ENCODE measurements at places on chromosomes 3 and 15.

GRCh38 chr3:100710261-100710968 lies 1.1 kb downstream of the TFG start:
- no peak for DNase-seq

- no peak for DNase-seq
Observed at GRCh38 chr3:16802389-16802788, 82.4 kb upstream of the PLCL2 start.

DNA sequence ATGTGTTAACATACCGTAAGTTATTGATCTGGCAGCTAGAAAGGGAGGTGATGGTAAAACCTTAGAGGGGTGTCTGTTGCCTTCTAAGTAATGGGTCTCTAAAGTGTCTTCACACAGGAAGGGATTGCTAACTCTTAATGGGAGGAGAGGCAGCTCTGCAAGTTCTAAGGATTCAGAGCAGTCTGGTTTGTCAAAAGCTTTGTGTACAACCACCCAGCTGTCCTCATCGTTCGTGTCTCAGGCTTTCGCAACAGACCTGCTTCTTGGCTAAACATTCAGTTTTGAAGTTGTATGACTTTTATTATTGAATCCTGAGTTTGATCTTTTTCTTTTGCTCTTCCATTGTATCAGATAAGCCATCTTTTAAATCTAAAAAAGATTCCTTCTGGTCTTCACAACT lies 404.9 kb downstream of the SQOR start:
- DNase-seq = no peak

DNA sequence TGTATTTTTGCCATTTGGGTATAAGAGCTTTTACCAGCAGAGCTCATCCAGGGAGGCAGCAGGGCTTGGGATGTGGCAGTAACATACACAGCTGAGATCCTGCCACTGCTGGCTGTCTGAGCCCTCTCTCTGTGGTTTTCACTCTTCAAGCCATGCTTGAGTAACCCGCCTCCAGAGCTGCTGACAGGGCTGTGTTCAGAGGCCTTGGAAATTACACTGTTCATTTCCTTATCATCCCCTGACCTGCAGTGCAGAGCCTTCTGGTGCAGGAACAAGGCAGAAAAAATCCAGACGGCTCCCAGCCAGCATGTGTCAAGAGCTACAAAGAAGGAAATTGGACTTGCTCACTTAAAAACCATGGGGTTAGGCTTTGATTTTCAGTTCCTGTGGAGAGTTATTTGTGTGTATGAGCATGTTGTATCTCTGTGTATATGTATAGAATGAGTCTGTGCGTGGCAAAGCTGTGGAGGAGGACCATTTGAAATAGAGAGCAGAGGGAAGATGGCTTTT lies 47.0 kb downstream of the ZNF609 start:
- no peak for DNase-seq

DNA sequence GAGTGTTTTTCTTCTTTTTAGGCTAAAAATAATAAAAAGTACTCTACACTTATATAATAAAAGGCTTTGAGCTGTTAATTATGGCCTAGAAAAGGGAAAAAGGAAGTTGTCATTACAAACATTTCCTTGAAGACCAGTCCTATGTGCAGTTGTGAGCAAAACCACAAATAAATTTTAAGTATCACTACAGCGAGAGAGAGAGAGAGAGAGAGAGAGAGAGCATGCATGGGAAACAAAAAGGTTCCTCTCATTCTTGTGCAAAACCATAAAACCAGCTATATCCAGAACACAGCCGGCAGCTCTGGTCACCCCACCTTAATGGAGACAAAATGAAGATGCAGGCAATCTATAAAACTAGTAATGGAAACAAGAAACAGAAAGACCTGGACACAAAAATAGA lies 33.6 kb downstream of the HEG1 start:
- no peak for DNase-seq

DNA sequence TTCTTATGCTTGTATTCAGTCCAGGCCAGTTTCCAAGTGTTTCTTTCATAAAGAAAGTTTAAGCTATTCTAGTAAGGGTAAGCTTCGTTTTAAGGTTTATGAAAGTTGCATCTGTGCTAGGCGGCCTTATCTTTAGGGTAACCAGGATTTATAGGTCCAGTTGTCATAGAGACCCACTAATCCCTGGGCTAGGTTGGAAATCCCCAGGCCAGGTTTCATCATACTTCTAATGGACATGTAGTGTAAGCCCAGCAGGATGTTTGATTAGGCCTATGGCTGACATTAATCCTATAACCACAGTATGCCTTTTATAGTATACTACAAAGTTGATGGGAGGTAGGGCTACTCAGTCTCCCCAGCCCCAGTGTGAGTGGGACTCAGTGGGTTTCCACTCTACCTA lies 312.4 kb downstream of the CACNA2D3 start:
- DNase-seq = no peak

DNA sequence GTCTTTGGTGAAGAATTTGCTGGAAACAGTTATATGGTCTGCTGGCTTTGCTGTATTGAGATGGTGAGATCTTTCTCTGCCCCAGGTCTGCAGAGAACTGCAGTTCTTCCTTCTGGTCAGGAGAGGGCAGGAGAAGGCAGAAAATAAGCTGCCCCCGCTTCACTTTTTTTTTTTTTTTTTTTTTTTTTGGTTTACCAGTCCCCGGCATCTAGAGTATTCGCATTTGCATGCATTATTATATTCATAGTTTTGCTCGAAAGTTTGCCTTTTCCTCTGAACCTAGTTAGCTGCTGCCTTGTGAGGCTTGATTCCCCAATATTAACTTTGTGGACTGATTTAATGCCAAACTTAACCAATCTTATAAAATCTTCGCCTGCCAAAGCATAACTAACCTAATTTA lies 10.6 kb upstream of the PARL start:
- DNase-seq = no peak

GRCh38 chr3:6714962-6715361 lies 146.0 kb upstream of the GRM7 start:
- no peak for DNase-seq

DNA sequence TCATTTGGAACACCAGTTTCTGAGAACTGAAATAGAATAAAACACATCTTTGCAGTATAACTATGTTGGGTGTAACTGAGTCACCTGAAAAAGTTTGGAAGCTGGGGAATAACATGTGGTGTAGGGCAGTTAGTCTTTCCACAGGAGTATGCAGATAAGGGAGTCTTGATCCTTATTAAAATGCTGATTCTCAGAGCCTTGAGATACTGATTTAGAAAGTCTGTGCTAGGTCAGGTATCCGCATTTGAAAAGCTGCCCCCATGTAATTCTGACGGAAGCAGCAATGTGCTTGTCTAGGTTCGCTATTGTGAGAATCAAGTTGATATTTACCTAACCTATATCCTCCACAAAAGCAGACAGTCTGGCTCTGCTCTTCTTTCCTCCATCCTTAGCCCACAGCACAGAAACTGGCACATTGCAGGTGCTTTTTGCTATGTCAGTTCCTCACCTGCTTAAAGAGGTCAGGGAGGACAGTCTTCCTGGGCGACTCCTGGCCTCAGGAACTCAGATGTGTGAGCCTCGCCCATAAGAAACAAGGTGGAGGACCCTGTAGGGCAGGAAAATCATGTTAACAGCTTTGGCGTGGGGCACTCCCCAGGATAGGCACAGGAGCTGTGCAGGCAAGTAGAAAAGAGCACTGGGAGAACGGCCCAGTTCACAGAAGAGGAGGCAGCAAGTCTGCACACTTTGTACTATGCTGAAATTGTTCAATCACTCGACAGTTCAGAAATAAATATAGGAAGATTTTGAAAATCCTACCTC lies 27.6 kb upstream of the SRPRB start:
- no peak for DNase-seq

- no peak for DNase-seq
Observed at GRCh38 chr3:9730657-9731205, 804 bp upstream of the BRPF1 start.

- DNase-seq = no peak
Observed at GRCh38 chr15:73812806-73813465, 59.8 kb upstream of the INSYN1 start.

DNA sequence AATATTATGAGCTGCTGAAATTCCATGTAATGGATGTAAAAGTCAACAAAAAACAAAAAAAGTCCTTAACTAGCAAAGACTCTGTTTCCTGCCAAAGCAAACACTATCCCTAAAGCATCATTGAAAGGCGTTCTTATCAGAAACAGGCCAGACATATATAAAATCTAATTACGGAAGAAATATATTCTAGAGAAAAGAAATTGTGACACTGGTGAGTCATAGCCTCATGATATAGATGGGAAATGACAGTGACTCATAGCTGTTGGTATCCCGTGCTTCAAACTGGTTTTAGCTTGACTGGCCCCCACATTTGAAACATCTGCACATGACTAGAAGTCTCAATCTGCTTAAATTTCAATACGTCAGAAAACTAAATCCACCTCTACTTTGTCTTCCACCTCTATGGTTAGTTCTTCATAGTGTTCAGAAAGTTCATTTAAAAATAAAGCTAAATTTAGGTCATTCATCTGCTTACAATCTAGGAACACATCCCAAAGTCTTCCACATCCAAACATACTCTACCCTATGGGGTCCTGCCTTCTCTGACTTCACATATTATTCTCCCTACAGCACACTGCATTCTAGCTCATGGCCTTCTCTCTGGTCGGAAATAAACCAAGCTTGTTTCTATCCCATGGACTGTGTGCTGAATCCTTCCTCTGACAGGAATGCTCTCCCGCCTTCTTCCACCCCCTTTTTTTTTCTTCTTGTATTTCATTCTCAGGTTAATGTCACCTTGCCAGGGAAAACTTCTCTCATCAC lies 456.3 kb upstream of the ARRDC4 start:
- DNase-seq = no peak

DNA sequence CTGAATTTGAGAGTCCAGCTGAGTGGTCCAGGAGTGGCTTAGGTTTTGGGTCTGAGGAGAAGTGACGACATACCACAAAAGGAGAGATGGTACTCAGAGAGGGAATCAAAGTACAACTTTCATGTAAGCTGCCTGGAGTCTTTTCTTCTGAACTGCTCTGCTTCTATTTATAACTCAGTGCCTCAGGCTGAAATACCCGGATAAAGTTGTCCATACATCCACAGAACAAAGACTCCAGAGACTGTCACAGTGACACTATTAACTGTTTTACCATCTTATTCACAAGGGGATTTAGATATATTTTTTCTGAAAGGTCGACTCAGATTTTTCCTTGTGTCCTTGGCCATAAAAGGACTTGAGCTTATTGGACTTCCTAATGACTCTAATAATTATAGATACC lies 264.3 kb upstream of the DNAJC19 start:
- DNase-seq = no peak

- DNase-seq = no peak
Observed at GRCh38 chr15:62021991-62022600, 38.2 kb downstream of the VPS13C start.

DNA sequence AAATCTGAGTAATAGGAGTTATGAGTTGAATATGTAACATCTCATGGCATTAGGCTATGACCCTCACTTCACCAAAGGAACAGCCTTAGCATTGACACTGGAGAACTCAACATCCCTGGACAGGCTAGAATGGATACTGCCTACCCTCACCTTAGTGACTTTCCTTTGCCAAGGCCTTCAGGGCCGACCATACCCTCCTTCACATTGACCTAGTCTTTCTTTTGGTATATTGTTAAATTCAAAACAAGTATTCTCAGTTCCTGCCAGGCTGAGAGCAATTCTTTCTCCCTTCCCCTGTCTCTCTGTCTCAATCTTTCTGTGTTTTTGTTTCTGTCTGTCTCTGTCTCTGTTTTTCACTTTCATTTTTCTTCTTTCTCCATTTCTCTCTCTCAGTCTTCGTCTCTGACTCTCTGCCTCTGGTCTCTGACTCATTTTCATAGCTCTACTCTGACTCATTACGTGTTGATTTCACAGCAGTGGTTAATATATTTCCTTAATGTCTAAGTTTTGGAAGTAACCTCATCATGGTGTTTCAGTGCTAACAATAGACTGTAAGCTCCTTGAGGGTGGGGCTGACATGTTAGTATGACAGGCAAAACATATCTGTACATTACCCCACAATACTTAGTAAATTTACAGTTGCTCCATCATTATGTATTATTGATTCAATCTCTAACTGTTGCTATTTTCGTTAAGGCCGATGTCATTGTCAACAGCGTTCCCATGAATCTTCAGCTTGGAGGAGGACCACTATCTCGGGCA lies 32.5 kb downstream of the PARP15 start:
- no peak for DNase-seq

GRCh38 chr3:97148931-97149330 lies 334.5 kb downstream of the EPHA6 start:
- no peak for DNase-seq

GRCh38 chr3:138943724-138944653 lies 2.9 kb downstream of the FOXL2 start:
- DNase-seq = no peak

DNA sequence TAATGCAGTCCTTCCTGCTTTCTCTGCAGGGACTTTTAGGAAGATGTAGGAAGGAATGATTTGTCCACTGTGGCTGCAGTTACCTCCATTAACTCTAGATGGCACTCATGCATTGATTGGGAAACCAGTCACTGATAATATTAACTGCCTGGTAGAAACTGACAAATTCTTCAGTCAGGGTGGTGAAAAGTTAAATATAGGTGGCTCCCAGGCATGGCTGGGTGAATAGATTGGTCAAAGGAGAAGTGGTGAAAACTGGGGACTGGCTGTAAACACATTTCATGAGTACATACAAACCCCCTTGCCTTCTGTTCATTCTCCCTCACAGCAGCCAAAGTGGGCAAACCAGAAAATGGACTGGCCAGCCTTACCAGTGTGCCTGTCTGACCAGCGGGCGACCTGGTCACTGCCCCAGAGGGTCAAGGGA lies 333.4 kb downstream of the THSD4 start:
- no peak for DNase-seq

DNA sequence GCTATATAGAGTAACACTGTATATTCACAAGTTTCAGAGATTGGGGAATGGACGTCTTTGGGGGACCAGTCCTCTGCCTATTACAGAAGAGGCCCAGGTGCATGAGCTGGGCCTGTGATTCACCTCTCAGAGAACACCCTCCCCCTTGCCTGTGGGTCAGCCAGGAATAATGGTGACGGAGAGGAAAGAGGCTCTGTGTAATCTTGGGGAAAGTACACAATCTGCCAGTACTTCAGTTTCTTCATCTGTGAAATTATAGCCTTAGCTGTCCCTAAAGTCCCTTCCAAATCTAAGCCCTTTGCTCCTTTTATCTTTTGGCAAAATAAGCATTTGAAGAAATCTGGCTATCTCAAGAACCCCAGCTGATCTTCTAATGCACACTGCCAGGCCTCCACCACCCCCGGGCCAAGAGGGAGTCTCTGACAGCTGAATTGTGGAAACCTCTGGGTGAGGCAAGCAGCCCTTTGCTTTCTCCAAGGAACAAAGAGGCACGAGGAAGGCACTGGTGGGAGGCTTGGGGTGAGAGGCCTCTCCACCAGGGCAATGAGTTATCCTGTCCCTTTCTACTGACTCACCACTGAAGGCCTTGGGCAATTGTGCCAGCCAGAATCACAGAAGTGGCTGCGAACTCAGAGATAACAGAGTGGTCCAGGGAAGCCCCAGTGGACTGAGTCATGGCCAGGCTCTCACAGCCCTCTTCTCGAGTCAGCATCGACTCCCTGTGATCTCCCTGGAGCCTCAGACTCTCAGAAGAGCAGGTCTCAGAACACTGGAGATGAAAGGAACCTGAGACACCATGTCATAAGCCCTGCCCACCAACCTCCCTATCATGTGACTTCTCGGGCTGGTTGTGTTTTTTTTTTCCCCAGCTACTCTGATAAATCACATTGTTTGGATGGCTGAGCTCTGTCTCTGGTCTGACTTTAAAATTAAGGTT lies 31.8 kb downstream of the CCNL1 start:
- no peak for DNase-seq
